ENCODE measurements at places on chromosomes 12 and 14.
A peak's percentile ranks its signal among the peaks of the same experiment; 100 is the strongest.

GRCh38 chr12:52529846-52530245, 9.7 kb upstream of the KRT5 start:
- no peak for DNase-seq

GRCh38 chr12:117686911-117687377, 281.8 kb downstream of the KSR2 start:
- DNase-seq: no peak

- no peak for DNase-seq
Observed at GRCh38 chr12:3604748-3605586, 114.0 kb downstream of the PRMT8 start.

DNA sequence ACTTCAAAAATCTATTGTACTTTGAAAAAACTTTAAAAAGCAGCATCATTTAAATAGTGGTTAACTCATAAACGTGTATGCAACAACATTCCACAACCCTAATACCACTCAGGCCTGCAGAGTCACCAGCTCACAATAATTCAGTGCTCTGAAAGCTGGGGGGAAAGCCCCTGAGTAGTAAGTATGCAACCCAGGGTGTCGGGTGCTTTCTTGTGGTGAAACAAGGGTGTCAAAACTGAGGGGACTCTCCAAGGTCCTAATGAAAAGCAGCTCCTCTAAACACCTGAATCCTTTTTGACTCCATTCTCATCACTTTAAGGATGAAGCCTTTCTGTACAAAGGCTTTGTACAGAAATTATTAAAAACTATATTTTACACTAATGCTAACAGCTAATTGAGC, 33.7 kb downstream of the FGFR1OP2 start:
- DNase-seq: peak; percentile 80

- no peak for DNase-seq
Observed at GRCh38 chr12:132675757-132676432, 11.2 kb downstream of the POLE start.

DNA sequence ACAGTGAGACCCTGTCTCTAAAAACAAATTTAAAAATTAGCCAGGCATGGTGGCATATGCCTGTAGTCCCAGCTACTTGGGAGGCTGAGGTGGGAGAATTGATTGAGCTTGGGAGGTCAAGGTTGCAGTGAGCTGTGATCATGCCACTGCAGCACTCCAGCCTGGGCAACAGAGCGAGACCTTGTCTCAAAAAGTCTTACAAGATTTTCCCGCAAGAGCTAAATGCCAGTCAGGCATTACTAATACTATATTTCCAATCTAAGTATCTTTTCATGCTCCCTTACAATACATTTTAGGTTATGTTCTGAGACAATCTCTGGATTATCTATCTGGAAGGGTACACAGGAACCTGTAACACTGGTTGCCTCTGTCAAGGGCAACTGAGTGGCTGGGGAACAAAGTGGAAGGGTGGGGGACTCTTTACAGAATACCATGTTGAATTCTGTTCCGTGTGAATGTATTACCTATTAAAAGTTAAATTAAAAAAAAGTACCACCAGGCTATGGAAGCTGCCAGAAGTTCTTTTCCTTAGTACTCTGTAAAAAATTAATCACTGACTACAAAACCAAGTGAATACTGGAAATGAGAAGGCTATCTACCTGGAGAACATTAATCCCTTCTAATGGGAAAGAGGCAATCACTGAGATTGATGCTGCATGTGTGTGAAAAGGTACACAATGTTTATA, 56.7 kb downstream of the BTBD7 start:
- DNase-seq: no peak

Data from GM10248 (cell line).